ENCODE measurements at places on chromosomes 7 and 10.

- no peak for DNase-seq
Measured at GRCh38 chr10:80769700-80770160, 232.0 kb downstream of the SH2D4B start.

- peak; percentile 59 for DNase-seq
Measured at GRCh38 chr7:80467069-80467468, 44.8 kb downstream of the GNAT3 start.

GRCh38 chr7:29748286-29749099 lies 57.8 kb upstream of the WIPF3 start:
- DNase-seq = peak; percentile 60

DNA sequence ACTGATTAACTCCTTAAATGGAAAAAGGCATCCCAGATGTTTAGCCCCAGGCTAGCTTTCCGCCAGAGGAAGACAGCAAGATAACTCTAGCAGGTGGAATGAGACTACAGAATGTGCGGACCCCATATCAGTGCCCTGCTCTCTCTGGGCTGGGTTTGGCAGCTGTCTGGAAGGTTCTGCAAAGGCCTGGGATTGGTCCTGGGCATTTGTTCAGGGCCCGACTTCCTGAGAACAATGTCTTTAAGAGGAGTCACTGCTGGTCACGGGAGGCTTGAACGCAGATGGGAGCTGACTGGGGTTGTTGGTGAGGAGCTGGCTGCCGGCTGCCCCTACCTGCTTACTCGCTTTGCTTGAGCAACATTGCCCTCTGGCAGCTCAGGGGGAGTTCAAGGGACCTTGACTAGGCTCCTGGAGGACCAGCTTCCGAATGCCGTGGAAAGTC lies 130.6 kb upstream of the BTBD16 start:
- peak; percentile 40 for DNase-seq

DNA sequence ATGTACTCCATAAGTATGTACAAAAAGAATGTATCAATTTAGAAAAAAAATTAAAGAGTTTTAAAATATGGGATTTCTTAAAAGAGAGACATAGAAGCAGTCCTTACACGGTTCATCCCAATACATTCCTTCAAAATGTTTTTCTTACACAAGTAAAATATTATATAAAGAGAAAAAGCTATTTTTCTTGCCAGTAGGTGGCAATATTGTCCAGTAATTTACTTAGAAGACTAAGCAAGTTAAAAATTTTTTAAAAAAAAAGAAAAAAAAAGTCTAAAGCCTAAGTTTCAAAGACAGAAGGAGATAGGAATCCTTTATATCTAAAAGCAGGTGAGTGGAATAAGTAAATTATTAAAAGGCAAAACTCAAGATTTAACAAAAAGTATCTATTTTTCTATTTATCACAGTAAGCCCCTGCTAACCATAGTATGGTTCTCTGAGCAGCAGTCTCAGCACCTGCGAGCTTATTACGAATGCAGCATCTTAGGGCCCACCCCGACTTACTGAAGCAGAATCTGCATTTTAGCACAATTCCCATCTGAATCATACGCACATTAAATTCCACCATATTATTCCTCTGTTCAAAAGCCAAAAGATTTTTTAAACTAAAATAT lies 240.6 kb downstream of the DGKI start:
- DNase-seq = peak; percentile 60

DNA sequence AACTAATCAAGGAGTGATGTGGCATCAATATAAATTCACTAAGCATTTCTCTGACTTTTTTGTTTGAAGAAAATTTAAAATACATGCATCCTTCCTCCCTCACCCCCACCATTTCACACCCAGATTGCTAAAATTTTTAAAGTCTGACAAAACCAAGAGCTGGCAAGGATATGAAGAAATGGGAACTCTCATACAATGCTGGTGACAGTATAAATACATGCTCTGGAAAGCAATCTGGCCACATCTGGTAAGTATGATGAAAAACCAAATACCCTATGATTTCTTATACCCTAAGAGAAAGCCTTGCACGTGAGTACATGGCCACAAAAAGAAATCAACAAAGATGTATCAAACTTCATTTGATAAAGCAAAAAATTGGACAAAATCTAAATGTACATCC lies 31.2 kb downstream of the P4HA1 start:
- DNase-seq = no peak

DNA sequence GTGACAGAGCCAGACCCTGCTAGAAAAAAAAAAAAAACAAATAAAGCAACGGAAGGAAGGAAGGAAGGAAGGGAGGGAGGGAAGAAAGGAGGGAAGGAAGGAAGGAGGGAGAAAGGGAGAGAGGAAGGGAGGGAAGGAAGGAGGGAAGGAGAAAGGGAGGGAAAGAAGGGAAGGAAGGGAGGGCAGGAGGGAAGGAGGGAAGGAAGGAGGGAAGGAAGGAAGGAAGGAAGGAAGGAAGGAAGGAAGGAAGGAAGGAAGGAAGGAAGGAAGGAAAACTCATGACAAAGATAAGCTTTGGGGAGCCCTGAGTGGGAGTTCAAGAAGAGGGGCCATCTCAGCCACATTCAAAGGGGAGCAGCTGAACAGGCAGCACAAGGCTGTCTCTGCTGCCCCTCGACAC lies 124.7 kb upstream of the MGMT start:
- DNase-seq = no peak

GRCh38 chr10:110175406-110175805 lies 32.0 kb upstream of the MXI1 start:
- peak; percentile 11 for DNase-seq

- no peak for DNase-seq
Measured at GRCh38 chr7:127089146-127089545, 163.6 kb downstream of the GRM8 start.

GRCh38 chr7:94452239-94452638 lies 57.4 kb upstream of the CASD1 start:
- no peak for DNase-seq

DNA sequence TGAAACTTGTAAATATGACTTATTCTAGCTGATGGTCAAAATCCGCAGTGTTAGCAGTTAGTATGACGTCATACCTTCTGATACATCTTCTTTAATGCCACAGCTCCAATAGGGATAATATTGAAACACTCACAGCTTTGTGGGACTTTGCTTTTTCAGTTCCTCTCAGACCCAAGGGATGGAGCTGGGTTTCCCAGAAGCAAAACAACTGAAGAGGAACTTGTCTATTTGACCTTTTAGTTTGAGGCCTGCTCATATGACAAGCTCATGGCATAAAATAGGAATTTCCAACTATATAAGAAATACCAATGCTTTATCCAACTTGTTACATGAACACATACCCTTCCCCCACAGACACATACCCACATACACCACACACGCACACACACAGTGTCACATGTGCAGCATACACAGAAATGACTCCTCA lies 31.6 kb upstream of the C10orf67 start:
- DNase-seq = no peak

DNA sequence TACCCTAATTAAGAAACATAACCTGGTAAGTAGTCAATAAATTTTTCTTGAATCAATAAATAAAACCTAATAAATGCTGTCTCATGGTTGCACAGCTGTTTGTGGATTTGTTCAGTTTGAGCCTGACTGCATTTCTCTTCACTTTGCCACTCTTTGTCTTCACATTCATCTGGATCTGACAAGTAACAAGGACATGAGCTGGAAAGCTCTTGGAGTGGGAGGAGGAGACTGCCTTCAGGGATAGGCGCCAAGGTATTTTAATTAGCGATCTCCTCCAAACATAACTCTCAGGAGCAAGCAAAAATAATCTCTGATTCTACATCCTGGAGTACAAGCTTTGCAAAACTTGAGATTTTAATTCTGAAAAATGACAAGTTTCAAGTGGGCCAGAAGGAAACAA lies 251.0 kb downstream of the BMPER start:
- peak; percentile 57 for DNase-seq

DNA sequence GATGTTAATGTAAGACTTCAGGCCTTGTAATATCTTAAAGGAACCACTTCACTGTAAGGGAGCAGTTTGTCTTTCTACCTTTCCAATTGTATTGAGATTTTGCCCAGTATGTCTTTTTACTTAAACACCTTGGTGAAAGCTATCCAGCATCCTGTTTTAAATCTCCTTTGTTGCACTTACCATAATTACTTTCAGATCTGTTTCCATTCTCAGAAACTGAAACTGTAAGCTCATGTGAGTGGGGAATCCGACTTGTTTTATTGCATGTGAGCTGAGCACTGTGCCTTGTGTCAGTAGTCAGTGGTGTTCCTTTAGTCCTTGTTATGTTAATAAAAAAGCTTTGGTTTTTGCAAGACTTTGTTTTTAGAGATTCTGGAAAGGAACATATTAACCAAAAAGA lies 42.2 kb downstream of the BMPR1A start:
- DNase-seq = no peak

GRCh38 chr10:14812271-14812670 lies 25.6 kb downstream of the CDNF start:
- DNase-seq = no peak

DNA sequence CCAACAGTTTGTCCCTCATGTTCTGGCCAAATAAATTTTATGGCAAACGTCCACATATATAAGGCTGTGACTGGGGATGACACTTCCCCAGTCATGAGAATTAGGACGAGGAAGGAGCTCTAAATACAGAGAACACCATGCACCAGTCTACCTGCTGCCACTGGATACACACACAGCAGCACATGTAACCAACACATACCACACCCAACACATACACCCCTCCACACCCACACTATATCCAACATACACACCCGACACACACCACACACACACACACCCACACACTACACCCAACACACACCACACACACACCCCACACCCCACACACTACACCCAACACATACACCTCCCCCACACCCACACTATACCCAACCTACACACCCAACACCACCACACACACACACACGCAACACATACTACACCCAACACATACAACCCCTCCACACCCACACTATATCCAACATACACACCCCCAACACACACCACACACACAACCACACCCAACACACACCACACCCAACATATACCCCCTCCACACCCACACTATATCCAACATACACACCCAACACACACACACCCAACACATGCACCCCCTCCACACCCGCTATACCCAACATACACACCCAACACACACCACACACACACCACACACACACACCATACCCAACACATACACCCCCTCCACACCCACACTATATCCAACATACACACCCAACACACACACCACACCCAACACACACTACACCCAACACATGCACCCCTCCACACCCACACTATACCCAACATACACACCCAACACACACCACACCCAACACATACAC lies 74.1 kb downstream of the HIPK2 start:
- no peak for DNase-seq

DNA sequence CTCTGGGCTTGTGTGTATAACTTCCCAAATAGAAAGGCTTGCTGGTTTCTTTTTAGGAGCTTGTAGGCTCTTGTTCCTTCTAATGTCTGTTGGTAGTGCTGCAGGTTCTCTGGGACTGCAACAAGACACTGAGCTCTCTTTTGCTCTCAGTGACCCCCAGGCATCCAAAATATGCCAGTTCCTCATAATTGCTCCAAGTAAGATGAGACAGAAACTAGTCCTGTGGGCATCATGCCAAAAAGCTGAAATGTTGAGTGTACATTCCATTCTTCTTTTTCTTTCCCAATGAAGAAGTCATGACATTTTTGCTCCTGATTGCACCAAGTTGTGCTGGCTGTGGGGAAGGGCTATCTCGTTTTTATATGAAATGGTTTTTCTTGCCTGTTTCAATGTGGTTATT lies 7.1 kb upstream of the BTBD16 start:
- peak; percentile 89 for DNase-seq

DNA sequence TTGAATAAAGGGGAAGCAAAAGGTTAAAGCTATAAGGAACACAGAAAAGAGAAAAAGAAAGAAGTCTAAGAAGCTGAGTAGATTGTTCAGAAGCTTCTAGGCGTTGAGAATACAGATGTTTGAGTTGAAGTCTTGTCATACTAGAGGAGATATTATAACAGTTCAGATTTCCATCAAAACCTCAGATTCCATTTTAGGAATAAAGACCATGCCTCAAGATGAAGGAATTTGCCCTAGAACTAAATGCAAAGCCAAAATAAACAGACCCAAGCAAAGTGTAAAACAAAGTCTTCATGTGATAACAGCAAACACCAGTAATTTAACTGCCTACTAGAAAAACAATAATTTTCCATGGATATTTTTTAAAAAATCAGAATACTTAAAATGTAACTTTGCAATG lies 476.5 kb upstream of the POT1 start:
- no peak for DNase-seq

- no peak for DNase-seq
Measured at GRCh38 chr10:113216102-113216501, 266.1 kb downstream of the TCF7L2 start.

GRCh38 chr7:7292608-7293007 lies 110.3 kb downstream of the C1GALT1 start:
- no peak for DNase-seq

DNA sequence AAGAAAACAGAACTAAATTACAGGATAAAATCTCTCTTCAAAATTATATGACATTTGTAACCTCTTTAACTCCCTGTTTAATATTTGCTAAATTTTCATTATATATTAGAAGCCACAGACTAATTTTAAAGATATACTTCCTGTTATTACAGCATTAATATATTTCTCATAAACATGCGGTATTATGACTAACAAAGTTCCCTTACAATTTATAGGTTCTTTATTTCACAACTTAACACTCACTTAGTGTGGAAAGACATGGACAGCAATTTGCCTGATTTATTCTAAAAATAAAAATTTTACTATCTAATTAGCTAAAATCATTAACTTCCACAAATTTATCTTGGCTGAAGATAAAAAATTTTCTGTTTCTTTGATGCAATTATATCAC lies 29.0 kb downstream of the CTNNA3 start:
- peak; percentile 31 for DNase-seq

- DNase-seq = no peak
Measured at GRCh38 chr10:58382489-58382995, 2.7 kb upstream of the TFAM start.

GRCh38 chr10:128237710-128238109 lies 111.5 kb upstream of the MKI67 start:
- no peak for DNase-seq

DNA sequence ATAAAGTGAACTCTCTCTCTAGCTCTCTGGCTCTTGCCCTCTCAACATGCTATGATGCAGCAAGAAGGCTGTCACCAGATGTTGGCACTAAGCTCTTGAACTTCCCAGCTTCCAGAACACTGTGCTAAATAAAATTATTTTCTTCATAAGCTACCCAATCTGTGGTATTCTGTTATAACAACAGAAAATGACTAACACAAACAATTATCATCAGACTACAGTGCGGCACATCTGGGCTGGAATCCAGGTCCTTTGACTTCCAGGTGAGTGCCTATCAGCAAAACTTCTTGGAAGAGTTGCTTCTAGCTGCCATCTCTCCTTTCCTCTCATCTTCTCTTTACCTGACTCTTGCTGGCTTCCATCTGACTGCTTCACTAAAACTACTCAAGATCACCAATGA lies 20.4 kb downstream of the HTR7 start:
- DNase-seq = no peak

DNA sequence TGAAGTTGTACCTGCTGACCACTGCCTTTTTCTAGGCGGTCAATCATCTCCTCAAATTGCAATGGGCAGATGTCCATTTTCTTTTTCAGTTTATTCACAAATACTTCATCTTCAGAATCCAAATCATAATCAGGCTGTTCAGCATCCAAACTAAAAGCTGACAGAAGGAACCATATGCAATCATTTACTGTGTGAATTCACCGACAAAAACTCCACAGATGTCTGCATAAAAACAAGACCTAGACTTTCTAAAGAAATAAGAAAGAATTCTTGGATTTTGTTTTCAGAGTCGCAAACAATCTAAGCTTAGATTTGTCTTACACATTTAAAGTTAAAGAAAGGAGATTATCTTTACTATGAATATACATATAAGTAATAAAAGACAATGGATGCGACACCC lies 53.4 kb downstream of the EPC1 start:
- no peak for DNase-seq

GRCh38 chr10:23419201-23419600 lies 19.7 kb upstream of the OTUD1 start:
- DNase-seq = no peak
